ENCODE measurements at places on chromosomes 7 and 10.
A peak's percentile ranks its signal among the peaks of the same experiment; 100 is the strongest.

DNA sequence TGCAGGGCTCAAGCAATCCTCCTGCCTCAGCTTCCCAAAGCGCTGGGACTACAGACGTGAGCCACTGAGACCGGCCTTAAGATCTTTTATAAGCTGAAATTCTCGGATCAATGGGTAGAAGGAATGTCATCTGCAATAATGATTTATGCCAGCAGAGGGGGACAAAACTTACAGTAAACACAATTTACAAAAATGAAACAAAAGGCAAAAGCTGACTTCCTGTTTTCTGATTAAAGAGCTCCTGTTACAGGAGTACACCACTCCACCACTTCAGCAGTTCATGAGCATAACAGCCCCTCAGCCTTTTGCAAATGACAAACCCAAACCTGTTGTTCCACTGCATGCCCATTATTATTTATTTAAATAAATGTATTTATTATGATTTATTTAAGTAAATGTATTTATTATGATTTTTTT, 88.5 kb upstream of the ATP6V0A4 start:
- peak; percentile 36 for DNase-seq

DNA sequence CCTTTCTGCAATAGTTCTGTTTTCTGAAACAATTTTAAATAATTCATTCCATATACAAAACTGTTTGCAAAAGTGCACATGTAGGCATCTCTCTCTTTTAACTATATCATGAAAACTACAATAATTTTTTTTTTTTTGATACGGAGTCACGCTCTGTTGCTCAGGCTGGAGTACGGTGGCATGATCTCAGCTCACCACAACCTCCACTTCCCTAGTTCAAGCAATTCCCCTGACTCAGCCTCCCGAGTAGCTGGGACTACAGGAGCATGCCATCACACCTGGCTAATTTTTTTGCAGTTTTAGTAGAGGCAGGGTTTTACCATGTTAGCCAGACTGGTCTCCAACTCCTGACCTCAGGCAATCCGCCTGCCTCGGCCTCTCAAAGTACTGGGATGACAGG, 44.0 kb upstream of the SEMA3A start:
- DNase-seq, result no peak

GRCh38 chr7:107528461-107528860, 35.3 kb downstream of the COG5 start:
- DNase-seq, result no peak

- DNase-seq, result no peak
These were observed 108.7 kb downstream of the LARP4B start for GRCh38 chr10:822661-823367.

Measured in T-helper 2 cell treated with Interferon-gamma antibody and Interleukin-4, amounts not matched to agents 5 μg/mL and 100 μg/mL, for 36 hours (primary cell).